Muscle of back (tissue), 13 donors: ENCODE measurements at places on chromosomes 5 and 9.
A peak's percentile ranks its signal among the peaks of the same experiment; 100 is the strongest.

DNA sequence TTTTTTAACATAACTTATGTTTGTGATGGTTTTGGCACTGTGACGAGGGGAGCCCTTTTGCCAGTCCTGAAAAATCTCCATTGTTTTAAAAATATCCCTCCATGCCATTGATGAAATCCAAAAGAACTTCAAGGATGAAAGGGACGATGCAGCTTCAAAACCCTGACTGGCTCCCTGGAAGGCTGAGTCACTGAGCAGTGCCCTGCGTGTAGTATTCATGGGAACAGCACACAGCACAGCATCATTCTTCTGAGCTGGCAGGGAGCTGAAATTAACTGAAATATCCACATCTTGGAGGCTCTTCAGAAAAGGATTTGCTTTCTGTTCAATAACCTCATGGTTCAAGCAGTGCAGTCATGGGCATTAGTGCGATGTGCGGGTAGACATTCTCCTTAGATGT is 29.7 kb downstream of the PDE4D start:
- no peak for DNase-seq

GRCh38 chr5:94788527-94788926 is 170.1 kb downstream of the SLF1 start:
- DNase-seq, result no peak

DNA sequence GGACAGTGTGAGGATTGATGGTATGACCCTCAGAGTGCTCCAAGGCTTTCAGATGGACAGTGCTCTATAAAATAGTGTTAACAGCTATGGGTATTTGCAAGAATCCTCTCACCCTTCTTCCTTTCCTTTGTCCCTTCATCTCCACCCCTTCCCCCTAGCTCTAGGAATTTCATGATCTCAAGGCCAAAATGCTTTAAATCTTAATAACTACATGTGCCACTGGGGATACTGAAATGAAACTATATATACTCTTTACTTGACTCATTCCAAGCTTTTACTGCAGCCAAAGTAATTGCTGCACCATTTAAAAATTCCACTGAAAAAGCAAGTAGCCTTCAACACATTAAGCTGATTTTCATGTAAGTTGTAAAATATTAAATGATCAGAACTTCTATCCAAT is 361.6 kb upstream of the SLC30A5 start:
- DNase-seq, result peak; percentile 73

DNA sequence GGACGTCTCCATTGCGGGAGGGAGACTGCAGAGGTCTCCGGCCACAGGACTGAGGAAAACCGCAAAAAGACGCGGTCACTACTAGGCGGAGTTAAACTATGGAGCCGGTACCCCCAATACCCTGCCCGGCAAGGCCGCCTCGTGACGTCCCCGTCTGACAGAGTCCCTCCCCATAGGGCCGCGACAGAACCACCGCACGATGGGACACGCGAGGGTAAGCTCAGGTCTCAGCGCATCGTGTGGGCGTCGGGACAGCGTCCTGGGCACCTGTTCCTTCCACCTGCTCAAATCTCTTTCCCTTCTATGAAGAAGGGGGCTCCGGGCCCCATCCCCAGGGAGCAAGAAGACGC is 35.2 kb upstream of the GLDC start:
- DNase-seq, result no peak

DNA sequence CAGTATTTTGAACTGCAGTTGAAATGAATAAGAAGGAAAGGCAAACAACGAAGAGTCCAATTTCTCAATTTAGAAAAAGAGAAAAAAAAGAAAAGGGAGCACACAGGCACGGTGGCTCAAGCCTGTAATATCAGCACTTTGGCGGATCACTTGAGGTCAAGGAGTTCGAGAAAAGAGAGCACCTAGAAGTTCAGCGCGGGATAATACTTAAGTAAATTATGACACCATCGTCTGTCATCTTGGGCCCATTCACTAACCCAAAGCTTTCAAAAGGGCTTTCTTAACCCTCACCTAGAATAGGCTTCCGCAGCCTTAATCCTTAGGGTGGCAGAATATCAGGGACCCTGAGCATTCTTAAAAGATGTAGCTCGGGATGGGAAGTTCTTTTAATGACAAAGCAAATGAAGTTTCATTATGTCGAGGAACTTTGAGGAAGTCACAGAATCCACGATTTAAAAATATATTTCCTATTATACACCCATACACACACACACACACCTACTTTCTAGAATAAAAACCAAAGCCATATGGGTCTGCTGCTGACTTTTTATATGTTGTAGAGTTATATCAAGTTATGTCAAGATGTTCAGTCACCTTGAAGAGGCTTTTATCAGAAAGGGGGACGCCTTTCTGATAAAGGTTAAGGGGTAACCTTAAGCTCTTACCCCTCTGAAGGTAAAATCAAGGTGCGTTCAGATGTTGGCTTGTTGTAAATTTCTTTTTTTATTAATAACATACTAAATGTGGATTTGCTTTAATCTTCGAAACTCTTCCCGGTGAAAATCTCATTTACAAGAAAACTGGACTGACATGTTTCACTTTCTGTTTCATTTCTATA is 602 bp upstream of the CD274 start:
- peak; percentile 4 for DNase-seq

DNA sequence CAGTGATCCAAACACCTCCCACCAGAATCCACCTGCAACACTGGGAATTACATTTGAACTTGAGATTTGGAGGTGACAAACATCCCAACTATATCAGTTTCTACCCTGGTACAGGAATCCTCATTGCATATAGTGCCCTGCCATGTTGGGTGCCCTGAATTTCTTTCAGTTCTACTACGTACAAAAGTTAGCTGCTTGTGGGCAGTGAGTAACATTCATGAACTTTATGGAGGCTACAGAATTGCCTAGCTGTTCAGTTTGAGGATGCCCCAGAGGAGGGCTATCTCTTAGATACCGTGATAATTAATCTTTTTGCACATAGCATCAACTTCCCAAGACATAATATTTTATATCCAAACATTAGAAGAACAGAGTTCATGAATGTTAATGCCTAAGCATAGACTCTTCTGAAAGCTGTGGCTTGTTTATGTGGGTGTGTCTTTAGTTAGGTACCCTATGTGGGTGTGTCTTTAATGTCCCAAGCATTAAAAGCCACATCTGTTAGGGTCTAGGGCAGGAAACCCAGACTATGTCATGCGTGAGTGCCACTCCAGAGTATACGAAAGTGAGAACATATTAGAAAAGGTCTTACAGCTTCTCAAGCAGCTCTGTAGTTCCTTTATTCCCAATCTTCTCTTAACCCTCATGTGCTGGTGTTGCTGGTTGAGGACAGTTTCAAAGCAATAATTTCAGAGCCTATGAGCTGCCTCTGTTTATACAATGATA is 47.0 kb upstream of the CHD1 start:
- no peak for DNase-seq

GRCh38 chr5:175491223-175491622 is 12.9 kb downstream of the SFXN1 start:
- no peak for DNase-seq

DNA sequence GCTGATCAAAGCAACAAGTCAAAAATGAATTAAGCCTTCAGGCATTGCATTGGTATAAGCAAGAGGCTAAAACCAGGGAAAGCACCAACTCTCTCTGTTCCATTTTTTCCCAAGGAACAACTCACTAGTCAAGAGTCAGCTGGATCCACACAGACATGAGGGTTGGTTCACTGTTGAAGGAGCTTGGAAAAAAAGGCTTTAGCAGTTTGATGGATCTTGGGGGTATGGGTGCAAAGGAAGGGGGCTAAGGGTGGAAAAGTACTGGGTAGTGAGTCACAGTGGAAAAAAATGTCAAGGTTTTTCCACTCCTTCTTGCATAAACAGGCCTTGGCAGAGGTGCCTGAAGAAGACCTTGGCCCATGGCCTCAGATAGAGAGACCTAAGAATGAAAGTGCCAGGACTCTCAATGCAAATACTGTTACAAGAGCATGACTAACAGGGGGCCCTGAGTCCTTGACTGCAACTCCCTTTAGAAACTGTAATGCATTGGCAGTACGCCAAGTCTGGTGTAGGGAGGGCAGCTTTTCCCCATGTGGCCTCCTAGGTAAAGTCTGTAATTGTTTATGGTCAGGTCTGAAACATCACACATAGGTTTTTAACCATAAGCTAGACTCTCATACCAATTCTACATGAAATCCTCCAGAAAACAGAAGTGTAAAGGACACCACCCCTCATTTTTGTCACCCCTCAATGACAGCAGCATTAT is 23.7 kb downstream of the ACTL7A start:
- peak; percentile 15 for DNase-seq

DNA sequence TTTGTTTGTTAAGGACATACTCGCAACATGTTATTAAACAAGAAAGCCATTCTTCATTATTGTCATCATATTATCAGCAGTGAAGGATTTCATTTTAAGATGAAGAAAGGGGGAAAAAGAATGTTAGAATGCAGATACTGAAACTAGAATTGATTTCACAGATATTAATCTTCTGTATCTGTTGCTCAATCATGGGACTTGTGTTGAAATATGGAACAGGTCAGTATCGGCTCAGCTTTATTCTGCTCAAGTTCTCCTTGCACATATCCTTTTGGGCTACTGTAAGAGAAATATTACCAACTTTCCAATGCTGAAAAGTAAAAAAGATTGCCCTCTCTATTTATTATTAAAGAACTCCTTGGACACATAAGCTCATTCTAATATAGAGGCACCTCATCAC is 13.8 kb upstream of the ANXA1 start:
- DNase-seq, result no peak

DNA sequence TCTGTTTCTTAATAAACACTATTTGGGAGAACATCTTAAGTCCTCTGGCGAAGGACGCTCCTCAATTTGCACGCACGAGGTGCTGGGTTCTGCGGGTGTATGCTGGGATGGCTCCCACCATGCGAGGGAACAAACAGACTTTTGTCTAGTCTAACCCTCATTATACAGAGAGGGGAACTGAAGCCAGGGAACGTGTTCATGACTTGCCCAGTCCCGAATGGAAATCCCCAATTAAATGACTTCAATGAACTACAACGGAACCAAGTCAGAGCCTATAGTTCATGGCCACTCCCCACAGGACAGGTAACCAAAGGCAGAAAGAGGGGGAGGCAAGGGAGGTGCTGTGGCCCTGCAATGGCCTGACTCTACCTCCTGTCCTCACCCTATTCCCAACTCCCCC is 9.3 kb downstream of the TLE1 start:
- DNase-seq, result no peak

- no peak for DNase-seq
Observed at GRCh38 chr5:95779611-95780010, 42.9 kb downstream of the GLRX start.
